ENCODE measurements at places on chromosomes 16 and 17. TPM values are rescaled to one million over a fixed set of nuclear protein-coding genes. Genes with fewer than 3 reads are reported as not detected.

DNA sequence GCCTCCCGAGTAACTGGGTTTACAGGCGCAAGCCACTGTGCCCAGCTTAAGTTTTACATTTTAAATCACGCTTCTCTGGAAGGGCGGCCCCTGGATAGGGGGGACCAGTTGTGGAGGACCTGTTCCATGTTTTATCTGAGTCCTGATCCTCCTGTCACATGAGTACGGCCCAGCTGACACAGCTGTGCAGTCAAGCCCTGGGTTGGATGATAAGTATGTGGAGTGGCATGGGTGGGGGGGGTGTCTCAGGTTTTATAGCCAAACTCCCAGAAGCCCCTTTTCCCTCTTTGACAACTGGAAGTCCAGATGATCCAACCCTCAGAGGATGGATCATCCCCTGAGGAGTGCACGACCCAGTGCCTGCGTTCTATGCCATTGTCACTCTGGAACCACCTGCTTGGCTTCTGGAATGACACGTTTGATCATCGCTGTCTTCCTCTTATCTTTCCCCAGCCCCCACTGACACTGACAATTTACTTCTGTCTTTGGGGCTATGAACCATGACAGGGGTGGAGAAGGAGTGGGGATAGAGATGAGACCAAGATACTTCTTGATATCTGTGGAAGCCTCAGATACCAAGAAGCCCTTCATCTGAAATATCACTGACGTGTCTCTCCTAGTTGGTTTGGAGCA, 191.2 kb downstream of the MSI2 start:
- DNase-seq, result no peak

- no peak for DNase-seq
Measured at GRCh38 chr16:11094857-11095565, 150.6 kb downstream of the CLEC16A start.

DNA sequence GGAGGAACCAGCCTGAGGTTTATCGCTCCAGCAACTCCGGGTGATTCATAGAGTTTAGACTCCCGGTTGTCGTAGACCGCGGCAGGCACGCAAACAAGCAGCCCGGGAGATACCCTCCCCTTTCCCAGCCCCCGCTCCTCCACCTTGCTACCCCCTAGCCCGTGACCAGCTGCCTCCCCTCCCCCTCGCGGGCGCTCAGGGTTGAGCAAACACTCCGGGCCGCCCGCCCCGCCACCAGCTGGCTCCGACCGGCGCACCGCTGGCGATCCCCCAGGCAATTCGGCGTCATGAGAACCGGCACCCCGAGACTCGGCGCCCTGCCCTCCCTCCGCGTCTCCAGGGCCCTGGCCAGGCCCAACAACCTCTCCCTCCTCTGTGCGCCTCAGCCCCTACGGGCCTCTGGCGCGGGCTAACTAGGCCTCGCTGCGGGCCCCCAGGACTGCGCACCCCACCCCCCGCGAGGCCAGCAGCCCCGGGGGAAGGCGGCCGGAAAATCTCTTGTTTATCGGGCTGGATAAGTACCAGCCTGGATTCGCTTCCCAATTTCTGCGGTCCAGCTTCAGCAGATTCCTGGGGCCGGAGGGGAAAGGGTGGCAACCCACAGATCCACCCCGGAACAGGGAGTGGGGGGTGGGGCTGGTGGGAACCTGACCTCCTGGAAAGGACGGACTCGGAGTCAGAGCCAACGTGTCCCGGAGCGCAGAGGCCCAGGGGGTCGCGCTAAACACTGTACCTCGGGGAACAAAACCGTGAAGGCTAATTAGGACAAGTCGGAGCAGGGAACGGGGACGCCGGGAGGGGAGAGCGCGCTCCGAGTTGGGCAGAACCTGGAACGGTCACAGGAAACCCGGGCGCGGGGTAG, 951 bp upstream of the GPRC5C start:
- DNase-seq, result peak; percentile 81

- DNase-seq, result no peak
Measured at GRCh38 chr16:85601730-85602401, 11.3 kb upstream of the GSE1 start.

- DNase-seq, result no peak
Measured at GRCh38 chr17:67696853-67697498, 20.8 kb upstream of the NOL11 start.

DNA sequence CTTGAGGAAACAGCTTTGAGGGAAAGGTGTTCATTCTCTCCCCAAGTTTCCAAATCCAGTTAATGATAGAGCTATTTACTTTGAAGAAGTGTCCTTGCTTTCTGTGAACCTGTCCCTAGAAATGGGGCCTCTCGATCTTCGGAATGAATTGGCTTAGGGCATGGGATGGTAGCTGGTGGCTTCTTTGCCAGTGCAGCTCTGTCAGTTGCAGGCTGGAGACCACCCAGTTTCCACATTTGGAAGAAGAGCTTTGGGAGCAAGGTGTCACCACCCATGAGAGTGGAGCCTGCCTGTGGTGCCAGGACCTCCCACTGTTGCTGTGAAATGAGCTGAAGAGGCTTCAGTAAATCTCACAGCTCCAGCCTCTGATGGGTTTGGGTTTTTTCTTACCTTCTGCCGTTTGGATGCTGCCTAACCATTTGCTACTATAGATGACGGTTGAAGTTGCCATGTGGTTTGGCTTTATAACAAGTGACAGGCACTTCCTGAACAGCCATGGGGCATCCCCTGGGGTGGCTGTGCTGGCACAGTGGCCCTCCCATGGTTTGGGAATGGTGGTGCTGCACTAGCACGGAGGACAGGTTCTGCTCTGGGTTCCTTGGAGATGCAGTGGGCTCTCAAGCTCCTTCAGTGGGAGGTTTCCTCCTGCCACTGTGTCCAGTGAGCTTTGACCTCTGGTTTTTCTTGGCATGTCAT, 19.5 kb upstream of the SLC5A10 start:
- no peak for DNase-seq

DNA sequence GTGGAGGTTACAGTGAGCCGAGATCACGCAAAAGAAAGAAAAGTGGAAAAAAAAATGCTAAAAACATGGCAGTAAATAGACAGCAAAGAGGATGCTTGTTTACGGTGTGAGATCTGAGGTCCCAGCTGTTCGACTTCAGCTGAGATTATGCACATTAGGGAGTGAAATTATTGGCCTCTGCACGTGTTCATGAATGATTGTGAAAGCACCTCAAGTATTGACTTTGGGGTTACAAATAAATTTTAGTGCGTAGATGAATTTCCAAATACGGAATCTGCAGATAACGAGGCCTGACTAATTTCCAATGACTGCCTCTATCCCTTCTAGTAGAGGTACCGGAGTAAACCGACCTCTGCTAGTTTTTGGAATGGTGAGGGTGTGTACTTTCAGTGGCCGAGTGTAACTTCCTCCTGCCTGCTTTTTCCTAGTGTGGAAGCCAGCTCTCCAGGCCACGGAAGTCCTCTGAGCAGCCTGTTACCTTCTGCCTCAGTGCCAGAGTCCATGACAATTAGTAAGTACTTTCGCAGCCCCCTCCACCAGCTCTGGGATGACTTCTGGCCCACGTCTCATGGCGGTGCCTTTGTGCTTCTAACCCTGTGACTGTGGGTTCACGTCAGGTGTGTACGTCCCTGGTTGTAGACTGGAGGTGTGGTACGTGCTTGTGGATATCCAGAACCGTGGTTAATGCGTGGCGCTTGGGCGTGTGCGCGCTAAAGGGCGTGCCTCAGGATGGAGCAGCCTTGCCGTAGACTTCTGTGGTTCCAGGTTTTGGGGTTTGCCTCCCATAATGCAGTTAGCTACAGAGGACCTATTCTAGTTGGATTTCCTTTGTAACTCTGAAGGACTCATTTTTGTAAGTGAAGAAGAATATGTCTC, 102.1 kb downstream of the SNX29 start:
- no peak for DNase-seq

GRCh38 chr16:73202161-73202729, 154.3 kb upstream of the ZFHX3 start:
- DNase-seq, result no peak

DNA sequence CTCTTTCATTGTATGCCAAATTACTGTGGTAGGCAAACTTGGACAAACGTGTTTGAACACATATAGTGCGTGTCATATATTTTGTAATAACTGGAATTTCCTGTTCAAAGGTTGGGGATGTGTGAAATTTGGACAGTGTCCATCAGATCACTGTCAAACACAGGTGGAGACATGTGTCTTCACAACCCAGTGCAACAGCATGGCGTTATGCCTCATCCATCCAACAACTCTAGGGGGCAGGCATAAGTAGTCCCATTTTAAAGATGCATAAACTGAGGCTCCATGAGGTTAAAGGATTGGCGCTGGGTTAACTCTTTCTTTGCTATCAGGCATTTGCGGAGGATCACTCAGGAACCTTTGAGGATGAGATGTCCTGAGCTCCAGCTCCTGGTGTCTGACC, 103.7 kb downstream of the RBFOX1 start:
- no peak for DNase-seq

GRCh38 chr16:21009815-21010214, 109.2 kb downstream of the LYRM1 start:
- DNase-seq, result no peak

GRCh38 chr16:57575468-57576277, 33.2 kb downstream of the ADGRG5 start:
- DNase-seq, result no peak

DNA sequence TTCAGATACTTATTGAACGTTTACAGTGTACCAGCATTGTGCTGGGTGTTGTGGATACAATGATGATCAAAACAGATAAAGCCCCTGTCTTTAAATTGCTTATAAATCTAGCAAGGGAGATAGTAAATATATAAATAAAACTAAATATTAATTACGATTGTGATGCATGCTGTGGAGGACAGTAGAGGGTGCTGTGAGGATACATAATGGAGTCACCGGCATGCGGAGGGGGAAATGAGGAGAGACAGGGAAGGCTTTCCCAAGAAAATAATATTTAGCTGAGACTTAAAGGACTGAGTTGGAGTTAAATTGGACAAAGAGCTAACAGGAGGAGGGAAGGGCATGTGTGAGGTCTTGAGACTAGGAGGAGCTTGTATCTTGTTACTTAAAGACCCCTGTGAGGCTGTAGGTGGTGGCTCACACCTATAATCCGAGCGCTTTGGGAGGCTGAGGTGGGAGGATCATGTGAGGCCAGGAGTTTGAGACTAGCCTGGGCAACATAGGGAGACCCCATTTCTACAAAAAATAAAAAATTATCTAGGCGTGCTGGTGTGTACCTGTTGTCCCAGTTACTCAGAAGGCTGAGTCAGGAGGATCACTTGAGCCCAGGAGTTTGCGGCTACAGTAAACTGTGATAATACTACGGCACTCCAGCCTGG, 2.4 kb downstream of the DHRS7B start:
- DNase-seq, result no peak

DNA sequence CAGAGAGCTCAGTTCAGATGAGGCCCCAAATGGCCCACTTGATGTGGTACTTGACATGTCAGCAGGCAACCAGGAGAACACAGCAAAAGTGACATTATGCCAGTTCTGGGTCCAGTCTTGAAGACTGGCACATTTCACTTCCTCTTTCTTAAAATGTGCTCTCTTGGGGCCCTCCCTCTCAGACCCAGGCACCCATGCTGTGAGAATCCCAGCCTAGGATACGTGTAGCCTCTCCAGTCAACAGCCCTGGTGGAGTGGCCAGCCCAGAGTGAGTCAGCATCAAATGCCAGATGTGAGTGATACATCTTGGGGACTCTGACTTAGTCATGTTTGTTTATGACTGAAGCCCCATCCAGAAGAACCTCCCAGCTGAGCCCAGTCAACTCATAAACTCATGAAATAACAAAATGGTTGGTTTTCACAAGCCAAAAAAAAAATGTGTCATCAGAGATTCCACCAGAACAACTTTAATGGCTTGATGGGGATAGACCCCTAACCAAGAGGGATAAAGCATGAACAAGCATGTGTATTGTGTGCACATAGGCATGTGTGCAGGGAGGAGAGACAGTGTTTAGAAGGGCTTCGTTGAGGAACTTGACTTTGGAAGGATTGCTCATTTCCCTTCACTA, 82.5 kb upstream of the TNRC6C start:
- no peak for DNase-seq

Gene MYH2
- 11.9 TPM for total RNA-seq

Gene GNGT2
- total RNA-seq, result not detected

Gene CD79B
- total RNA-seq, result 4.3 TPM

Gene SUMO2
- total RNA-seq, result 57.9 TPM

Gene MRC2
- total RNA-seq, result 184 TPM

Gene SNF8
- total RNA-seq, result 118 TPM

Gene SCGB1C2
- total RNA-seq, result not detected
